Activated CD4-positive, alpha-beta T cell treated with anti-CD3 and anti-CD28 coated beads for 4 hours (primary cell): ENCODE measurements at places on chromosomes 12 and 14.

DNA sequence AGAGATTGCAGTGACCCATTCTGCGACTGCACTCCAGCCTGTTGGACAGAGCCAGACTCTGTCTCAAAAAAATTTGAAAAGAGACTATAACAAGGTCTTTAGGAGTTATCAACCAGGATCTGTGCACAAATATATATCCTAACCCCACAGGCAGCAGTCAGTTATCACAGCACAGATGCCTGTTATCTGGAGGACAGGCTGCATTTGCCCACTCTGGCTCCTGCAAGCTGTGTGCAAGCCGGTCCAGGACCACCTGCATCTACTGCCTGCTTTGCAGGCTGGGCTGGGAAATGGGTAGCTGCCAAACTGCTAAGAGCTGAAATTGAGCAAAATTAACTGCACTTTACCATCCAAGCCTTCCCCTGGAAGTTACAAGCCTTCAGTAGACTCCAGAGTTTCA lies 21.4 kb upstream of the RCOR1 start:
- no peak for DNase-seq

GRCh38 chr14:106556665-106557289 lies 1030.4 kb downstream of the TMEM121 start:
- DNase-seq: peak; percentile 65

GRCh38 chr14:39140170-39140569 lies 26.0 kb downstream of the GEMIN2 start:
- DNase-seq: no peak

GRCh38 chr14:50082308-50082742 lies 34.0 kb downstream of the VCPKMT start:
- peak; percentile 58 for DNase-seq

DNA sequence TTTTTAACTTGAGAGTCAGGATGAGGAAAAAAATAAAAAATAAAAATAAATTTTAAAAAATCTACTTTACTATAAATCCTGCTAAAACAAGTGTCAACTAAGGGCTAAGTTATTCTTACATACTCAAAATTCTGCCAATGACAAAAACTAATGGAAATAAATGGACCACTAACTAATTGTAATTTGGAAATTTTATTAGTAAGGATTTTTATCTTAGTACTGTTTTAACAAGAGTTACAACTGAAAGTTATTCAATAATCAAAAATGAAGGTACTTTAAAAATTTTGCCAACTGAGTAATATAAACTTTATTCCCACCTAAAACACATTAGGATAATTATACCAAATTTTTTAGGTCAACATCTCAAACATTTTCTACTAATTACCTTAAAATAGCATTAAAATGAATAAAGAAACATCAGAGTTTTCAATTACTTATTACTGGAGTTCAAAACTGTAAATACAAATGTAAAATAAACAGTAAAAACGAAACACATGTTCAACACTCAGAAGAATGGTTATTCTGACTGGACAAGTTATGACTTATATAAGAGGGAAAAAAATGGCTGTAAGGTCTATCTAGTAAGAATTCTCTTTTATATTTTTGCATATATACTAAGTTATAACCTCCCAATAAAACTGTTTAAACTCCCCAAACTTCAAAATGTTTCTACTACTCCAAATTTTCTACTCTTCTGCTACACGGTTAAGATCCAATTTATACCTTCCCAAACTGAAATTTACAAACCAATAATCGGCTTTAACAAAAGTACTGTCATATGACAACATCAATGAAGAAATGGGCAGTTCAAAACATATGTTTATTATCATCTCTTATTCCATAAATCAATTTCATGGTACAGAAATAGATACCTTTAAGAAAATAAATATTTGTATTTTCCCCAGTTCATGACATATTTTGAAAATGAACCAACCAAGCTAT lies 2.7 kb downstream of the HECTD1 start:
- no peak for DNase-seq

DNA sequence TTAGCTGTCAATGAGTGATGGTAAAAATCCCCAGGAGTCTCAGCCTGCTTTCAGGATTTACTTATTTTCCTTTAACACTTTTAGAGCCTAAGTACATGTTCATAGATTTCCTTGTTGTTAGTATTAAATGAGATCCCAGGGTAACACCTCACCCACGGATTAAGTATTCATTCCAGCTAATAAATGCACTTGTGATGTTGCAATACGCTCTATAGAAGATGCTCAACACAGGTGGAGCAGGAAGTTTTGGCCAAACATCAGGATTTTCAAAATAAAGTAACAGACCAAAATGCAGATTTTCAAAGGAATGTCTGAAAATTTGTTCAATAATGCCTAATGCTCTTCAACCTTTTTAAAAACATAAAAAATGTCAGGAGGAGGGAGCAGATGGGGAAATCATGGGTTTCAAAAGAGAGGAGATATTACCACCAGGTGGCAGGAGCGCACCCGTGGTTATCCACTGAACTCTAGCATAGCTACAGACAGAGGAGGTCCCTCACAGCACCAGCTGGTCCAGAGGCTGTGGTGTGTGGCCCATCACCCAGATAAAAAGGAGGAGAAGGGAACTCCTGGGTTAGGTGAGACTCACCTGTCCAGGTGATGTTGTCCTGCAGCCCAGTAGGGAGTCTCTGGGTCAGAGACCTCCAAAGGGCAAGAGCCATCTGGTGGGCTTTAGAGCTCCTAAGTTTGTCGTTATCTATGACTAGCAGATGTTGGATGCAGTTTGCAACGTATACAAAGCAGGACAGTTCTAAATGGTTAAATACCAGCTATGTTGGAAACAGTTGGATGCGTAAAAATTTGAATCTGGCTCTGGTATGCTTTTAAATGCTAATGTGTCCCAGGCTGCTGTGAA lies 1158.4 kb upstream of the TMEM132C start:
- DNase-seq: peak; percentile 31

DNA sequence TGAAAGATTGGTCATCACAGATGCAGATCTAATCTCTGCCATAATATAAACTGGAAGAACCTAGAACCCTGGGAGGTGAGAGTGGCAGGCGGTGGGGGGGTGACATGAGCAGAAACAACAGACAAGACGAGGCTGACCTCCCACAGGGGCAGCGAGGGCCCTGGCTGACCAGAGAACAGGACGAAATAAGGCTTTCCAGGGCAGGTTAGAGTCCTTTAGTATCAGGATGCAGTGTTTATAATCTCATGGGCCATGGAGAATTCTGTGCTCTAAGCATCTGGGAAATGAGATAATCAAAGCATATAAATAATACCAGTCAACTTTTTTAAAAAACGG lies 102.7 kb upstream of the BCL2L14 start:
- DNase-seq: no peak

- DNase-seq: peak; percentile 44
Observed at GRCh38 chr12:53221203-53222080, 10.6 kb downstream of the RARG start.

- peak; percentile 48 for DNase-seq
Observed at GRCh38 chr12:48189331-48190125, 6.1 kb downstream of the CCDC184 start.

DNA sequence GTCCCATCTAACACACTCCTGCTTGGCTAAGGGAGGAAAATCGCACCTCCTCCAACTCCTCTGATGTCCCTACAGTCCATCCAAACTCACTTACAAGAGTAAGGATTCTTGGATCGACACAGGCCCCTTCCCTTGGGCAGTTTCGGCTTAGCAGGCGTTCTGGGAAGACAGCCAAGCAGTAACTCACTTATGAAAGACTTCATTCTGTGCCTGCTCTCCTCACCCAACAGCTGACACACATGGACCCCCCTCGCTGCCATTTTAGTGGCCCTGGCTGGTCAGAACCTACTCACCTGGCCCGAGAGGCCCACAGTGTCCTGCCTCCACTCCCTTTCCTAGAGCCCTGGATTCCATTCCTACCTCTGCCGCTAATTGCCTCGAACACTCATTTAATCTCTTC lies 52.3 kb upstream of the BCL2L14 start:
- DNase-seq: no peak

- no peak for DNase-seq
Observed at GRCh38 chr12:70120970-70121369, 122.3 kb upstream of the CNOT2 start.

GRCh38 chr12:17528394-17528793 lies 561.6 kb downstream of the RERGL start:
- no peak for DNase-seq

DNA sequence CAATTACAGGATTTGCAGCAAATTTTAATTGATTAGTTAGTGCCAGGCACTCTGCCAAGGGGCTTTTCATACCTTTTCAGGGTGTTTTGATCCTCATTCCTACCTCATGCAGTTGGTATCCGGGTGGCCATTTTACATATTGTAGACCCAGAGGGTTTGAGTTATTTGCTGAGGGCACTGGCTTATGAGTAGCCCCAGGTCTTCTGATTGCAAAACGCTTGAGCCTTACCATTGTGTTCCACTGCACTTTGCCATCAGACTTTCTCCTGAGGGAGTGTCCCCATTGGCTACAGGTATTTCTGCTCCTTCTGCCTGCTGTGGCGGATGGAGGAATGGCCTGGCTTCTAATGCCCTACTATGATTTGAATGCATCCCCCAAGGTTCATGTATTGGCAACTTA lies 257.8 kb upstream of the CRY1 start:
- no peak for DNase-seq

- no peak for DNase-seq
Observed at GRCh38 chr14:35347323-35348043, 55.3 kb downstream of the PSMA6 start.

DNA sequence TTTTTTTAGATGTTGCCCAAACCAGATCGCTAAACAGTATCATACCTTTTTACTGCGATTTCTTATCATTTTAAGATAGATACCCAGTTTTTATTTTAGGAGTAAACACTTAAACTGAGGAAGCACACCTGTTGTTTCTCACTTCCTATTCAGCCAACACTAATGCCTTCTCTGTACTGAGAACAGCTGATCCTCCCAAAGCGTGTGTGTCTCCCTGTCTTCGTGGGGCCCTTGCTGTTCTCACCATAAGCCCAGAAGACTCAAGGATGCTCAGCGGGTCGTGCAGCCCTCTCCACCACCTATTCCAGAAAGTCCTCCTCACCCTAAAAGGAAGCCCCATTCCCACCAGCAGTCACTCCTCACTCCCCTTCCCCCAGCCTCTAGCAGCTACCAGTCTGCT lies 14.8 kb downstream of the PPP2R5C start:
- DNase-seq: no peak

DNA sequence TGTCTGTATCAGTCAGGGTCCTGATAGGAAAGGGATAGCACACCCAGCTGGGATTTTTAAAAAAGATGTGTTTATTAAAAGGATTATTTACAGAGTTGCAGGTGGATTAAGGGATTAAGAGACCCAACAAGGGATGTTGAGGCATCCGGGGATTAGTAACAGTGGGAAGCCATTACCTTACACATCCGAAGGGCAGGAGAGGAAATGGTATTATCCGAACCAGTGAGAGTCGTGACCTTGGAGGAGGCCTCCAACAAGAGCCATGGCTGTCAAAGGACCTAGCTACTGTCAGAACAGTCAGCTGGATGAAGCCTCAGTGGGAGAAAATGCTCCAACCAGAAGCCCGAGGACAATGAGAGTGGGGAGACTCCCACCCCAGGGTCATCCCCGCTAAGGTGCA lies 146.3 kb upstream of the KRAS start:
- no peak for DNase-seq

- no peak for DNase-seq
Observed at GRCh38 chr14:73660511-73660910, 15.7 kb downstream of the DNAL1 start.

DNA sequence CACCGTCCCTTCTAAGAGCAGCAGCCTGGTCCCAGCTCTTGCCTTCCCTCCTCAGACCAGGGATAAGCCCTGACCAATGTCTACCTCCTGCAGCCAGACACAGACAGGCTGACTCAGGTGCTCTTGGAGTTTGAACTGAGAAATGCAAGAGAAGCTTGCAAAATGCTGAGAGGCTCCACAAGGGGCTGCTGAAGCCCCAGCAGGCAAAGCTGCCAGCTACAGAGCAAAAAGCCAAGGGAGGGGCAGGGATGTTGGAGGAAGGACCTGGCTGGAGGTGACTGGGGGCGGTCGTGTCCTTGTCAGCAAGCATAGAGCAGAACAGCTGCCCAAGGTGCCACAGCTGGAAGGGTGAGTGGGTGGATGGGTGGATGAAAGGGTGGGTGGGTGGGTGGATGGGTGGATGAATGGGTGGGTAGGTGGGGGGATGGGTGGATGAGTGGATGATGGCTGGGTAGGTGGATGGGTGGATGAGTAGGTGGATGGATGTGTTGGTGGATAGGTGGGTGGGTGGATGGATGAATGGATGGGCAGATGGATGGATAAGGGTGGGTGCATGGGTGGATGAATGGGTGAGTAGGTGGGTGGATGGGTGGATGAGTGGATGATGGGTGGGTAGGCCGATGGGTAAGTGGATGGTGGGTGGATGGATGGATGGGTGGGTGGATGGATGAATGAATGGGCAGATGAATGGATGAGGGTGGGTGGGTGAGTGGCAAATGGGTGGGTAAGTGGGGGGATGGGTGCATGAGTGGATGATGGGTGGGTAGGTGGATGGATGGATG lies 4.0 kb upstream of the INF2 start:
- DNase-seq: no peak

DNA sequence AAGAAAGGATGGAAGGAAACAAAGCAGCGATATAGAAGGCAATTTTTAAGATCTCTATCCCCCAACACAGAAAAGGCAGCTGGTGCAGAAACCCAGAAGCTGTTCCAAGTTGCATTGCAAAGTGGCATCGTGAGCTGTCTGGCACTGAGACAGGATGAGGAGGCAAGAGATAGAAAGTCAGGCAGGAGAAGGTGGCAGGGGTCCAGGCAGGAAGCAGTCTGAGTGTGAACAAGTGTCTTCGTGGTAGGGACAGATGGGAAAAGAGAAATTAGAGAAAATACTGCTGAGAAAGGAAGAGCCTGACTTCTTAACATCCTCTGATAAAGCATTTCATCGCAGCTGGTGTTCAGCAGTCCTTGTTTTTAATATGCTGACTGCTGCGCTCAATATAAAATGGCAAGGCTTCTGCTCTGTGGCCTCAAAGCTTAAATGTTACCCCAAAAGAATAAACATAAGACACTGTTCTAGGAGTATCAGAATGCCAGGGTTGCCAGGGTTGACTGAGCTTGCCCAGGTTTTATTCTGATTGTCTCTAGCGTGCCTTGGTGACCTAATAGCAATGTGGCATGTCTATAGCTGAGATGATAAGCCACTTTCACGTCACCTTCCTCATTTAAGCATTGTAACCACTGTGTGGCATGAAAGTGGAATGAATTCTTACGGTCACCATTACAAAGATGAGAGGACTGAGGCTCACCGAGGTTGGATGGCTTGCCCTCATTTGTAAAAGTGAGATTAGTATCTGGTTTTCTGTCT lies 397.6 kb downstream of the NUAK1 start:
- no peak for DNase-seq

DNA sequence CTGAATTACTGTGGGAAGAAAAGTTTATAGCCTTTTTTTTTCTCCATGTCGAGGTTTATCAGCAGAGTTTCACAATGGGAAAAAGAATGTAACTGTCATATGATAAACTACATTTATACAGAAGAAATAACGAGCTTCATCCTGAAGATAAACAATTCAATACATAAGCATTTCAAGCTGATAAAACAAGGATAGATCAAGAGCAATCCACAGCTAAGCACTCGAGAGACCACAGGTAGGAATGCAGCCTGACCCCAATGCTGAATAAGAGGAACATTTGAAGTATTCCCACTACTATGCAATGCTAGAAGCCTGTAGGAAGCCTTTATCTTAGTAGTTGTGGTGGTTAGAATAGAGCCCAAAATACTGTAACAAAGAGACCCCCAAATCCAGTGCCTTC lies 32.6 kb upstream of the DAAM1 start:
- DNase-seq: no peak
